Spinal cord (tissue), 10 donors: ENCODE measurements at places on chromosomes 13 and 19.

GRCh38 chr13:97905517-97905916 is 48.0 kb upstream of the IPO5 start:
- DNase-seq, result no peak

- DNase-seq, result no peak
These were observed 565.9 kb upstream of the SPRY2 start for GRCh38 chr13:80906860-80907259.

- DNase-seq, result no peak
These were observed 17.8 kb downstream of the COL4A1 start for GRCh38 chr13:110289174-110289573.

- no peak for DNase-seq
These were observed 40.6 kb downstream of the COL4A2 start for GRCh38 chr13:110347535-110348308.

GRCh38 chr19:37979547-37980082 is 72.6 kb downstream of the SIPA1L3 start:
- no peak for DNase-seq

DNA sequence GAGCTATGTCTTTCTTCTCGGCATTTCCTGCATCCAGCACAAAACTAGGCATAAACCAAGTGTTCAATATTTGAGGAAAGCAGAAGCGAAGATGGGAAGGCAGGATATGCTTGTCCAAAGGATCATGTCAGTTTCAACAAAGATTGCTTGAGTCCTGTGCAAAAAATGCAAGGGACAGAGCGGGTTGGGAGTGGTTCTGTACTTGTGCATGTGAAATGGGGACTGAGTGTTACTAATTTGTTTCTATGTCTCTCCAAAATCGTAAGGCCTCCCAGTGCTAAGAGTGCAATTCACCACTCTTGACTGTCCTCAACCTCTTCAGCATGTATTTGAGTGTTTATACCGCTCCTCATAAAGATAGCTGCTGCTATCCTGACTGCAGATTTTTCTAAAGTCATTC is 166.2 kb downstream of the DLEU7 start:
- DNase-seq, result no peak

DNA sequence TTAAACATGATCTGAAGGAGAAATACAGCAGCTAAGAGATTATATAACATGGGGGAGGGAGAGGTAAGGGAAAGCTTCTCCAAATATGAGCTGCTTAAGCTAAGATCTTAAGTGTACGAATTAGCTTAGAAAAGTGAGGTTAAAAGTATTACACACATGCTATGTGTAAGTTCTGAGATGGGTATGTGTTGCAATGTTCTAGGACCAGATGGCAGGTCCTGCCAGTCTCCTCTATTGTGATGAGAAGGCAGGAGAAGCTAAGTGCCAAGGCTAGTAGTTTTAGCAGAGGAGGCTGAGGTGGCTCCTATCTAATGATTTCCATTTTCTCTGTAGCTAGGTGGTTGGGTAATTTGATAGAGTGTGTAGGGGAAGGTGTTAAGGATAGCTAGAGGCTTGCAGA is 57.6 kb downstream of the MICU2 start:
- no peak for DNase-seq

DNA sequence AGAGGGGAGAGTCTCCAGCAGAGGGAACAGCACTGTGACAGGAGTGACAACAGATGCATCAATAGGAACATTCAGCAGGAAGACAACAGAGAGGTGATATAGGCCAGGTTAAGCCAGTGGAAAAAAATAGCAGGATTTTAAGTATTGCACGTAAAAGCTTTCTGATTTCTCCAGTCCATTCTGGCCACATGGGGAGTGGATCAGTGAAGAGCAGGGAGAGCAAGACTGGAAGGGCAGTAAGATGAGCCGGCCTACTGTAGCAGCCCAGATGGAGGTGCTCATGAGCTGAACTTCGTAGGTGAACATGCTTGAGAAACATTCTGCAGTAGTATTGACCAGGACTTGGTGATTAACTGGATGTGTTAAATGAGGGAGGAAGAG is 1.7 kb downstream of the UTP14C start:
- no peak for DNase-seq

DNA sequence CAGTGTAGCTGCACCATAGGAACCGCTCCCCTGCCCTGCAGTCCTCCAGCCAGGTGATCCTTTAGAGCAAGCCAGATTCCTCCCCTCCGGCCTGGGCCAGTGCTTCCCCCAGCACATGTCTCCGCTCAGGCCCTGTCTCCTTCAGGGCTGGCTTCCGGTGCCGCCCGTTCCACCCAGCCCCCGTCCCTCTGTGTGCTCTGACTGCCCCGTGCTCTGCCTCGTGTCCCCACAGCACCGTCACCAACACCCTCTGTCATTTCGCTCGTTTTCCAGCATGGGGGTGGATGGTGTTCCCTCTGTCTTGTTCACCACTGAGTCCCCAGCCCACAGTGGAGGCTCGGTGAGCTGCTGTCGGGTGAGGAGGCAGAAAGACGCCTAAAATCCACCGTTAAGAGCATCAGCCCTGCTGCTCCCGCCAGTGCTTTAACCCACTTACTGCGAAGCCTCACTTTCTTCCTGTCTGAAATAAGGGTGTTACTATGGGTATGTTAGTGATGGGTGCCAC is 54.5 kb downstream of the TSSK6 start:
- DNase-seq, result no peak

DNA sequence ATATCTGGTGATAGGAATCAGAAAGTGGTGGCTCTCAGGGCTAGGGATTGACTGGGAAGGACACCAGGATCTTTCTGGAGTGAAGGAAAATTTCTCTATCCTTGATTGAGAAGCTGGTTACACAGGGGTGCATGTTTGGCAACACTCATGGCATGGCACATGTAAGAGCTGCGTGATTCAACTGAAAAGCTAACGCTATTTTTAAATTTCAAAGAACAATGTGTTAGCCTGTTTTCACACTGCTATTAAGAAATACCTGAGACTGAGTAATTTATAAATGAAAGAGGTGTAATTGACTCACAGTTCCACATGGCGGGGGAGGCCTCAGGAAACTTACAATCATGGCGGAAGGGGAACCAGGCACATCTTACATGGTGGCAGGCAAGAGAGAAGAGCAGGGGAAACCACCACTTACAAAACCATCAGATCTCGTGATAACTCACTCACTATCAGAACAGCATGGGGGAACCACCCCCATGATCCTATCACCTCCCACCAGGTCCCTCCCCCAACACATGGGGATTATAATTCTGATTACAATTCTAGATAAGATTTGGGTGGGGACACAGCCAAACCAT is 7.4 kb downstream of the SIGLEC8 start:
- DNase-seq, result no peak

- DNase-seq, result no peak
These were observed 161.1 kb upstream of the TMTC4 start for GRCh38 chr13:100835695-100836094.

- no peak for DNase-seq
These were observed 9.5 kb upstream of the MBNL2 start for GRCh38 chr13:97212601-97213040.

DNA sequence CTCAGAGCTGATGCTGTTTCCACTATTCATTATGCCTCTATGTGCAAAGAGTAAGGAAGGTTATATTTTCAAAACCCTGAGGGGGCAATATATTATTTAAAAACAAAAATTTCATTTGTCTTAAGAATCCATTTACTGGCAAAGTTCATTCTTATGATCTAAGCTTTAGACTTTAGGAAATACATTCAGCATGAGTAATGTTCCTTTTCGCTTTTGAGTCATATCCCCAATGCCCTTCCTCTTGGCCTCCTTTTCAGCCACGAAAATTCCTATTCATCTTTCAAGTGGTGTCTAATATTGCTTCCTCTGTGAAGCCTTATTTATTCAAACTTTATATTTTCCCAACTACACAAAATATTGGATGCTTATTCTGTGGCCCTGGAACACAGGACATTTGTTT is 1317.0 kb downstream of the PCDH9 start:
- no peak for DNase-seq

GRCh38 chr19:41930926-41931592 is 2.8 kb upstream of the ERFL start:
- DNase-seq, result no peak

- DNase-seq, result no peak
These were observed 87.1 kb downstream of the ATP11A start for GRCh38 chr13:112776971-112777370.

DNA sequence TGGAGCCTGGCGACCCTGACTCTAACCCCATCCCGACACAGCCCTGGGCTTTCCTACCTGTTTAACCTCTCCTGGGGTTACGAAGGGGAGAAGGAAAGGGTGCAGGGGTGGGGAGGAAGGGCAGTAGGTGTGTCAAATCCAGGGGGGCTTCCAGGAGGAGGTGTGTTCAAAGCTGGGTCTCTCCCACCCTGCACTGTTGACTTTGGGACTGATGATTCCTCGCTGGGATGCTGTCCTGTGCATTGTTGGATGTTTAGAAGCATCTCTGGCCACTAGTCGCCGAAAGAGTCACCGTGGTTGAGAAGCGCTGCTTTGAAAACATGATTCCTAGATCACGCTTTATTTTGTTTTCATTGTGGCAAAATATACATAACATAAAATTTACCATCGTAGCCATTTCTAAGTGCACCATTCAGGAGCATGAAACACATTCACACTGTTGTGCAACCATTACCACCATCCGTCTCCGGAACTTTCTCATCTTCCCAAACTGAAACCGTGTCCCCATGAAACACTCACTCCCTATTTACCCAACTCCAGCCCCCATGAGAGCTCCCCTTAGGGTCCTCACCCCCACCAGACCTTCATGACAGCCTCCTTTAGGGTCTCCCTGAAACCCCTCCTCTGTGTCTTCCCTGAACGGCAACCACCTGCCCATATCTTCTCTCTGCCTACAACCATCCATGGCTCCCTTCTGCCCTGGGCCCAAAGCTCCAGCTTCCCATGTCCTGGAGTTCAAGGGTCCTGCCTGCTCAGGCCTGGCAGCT is 4.4 kb upstream of the FCER2 start:
- no peak for DNase-seq

DNA sequence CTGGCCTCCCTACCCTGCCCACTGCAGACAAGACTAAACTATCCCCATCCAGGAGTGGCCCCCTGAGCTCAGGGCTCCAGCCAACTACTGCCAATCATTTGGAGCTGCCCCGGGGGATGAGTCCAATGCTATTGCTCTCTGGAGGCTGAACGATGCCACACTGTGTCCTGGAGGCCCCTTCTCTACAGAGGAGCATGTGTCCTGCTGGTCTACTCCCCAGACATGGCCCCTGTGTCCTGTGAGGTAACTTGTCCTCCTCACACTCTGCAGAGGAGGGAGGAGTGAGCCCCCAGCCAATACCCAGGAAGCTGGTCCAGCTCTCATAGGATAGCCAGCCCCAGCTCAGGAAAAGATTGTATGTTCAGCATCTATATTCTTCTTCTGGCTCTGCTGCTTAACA is 159.1 kb upstream of the GPR12 start:
- DNase-seq, result no peak

DNA sequence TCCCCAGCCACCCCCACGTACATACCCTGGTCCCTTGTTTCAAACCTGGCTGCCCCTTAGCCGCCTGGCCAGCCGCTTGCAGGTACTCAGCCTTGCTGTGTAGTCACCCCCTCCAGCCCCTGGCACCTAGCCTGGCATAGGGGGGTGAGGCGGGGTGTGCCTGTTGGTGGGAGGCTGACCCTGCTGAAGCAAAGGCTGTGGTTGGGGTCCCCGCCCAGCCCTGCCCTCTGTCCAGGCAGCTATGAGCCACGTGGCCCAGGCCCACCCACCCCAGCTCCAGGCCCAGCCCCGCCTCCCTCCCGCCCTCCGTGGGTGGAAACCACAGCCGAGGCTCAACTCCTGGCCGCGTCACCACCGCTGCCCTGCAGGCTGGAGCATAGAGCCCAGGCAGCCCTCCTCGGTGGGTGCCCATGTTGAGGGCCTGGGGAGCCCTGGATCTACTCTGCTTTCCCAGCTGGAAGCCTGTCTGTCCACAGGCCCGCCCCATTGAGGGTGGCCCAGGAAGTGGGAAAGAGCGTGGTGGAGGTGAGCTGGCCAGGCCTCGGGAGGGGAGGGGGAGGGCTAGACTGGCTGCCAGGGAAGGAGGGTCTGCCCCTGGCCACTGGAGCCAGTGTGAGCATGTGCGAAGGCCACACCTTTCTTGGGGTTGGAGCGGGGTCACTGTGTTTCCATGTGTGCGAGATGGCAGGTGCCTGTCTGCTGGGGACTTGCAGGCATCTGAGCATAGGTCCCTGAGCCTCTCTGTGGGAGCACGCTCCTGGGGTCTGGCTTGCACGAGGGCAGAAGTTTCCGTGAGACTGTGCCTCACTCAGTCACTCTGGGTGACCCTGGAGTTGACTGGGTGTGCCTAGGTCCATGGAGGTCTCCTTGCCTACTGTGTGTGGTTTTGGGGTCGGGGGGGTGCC is 31.0 kb downstream of the PAK4 start:
- DNase-seq, result no peak

GRCh38 chr19:28736528-28736927 is 476.4 kb downstream of the UQCRFS1 start:
- no peak for DNase-seq

DNA sequence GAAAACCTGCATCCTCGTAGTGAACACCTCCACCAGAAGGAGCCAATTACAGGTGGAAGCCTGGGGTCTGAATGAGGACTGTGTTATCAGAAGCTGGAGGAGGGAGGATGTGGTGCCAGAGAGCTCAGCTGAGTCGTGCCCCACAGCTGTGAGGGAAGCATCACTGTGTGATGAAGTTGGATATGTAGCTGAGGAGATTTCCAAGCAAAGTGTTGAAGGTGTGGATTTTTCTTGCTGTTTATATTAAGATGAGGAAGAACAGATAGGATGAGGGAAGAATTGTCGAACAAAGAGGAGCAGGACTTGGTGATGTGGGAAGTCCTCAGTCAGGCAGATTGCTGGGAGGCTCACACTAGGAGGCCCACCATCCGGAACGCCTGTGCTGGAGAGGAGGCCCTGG is 4.4 kb downstream of the RAB20 start:
- no peak for DNase-seq

GRCh38 chr13:98035373-98035772 is 81.9 kb downstream of the IPO5 start:
- no peak for DNase-seq

GRCh38 chr19:43699506-43700394 is 16.1 kb upstream of the IRGC start:
- DNase-seq, result peak; percentile 89

GRCh38 chr13:113151745-113152690 is 6.4 kb upstream of the PROZ start:
- peak; percentile 54 for DNase-seq

- DNase-seq, result no peak
These were observed 510.5 kb downstream of the IRS2 start for GRCh38 chr13:109275852-109276251.

GRCh38 chr13:43260999-43261398 is 237.6 kb downstream of the DNAJC15 start:
- DNase-seq, result no peak
